Activated T-helper 1 cell treated with anti-CD3 and anti-CD28 coated beads, Interleukin-2, amount 50 U/mL, for 16 hours (primary cell): ENCODE measurements at places on chromosomes 2 and 18.

DNA sequence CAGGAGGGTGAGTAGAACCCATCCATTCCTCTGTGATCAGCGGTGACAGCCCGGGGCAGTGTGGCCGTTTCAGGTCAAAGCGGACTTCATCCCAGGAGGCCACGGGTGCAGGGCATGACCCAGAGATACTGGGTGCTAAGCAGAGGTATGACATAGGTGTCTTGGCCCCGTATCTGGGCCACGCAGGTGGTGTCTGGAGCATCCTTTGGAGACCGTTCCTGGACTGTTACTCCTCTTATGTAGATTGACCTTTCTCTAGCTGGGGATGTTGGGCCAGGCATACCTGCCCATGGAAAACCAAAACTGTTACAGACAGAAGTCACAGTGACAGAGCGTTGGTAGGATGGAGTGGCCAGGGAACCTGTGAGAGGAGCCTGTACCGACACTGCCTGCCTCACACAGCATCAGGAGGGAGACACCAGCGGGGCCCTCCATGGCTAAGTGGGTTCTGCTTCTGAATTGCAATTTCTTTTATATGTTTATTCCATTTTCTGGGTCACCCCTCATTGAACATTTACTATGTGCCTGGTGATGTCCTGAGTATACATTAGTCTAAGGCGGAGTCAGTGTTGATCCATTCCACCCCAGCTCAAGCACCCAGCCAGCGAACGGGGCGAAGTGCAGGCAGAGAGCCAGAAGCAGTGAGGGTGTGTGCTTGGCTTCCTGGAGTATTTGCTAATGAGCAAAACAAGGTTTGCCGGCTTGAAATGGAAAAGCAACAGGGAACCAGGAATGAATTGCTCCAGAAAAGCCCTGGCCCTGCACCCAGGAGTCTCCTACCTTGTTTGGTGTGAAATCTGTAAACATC is 141.7 kb downstream of the SH3RF3 start:
- DNase-seq = no peak

DNA sequence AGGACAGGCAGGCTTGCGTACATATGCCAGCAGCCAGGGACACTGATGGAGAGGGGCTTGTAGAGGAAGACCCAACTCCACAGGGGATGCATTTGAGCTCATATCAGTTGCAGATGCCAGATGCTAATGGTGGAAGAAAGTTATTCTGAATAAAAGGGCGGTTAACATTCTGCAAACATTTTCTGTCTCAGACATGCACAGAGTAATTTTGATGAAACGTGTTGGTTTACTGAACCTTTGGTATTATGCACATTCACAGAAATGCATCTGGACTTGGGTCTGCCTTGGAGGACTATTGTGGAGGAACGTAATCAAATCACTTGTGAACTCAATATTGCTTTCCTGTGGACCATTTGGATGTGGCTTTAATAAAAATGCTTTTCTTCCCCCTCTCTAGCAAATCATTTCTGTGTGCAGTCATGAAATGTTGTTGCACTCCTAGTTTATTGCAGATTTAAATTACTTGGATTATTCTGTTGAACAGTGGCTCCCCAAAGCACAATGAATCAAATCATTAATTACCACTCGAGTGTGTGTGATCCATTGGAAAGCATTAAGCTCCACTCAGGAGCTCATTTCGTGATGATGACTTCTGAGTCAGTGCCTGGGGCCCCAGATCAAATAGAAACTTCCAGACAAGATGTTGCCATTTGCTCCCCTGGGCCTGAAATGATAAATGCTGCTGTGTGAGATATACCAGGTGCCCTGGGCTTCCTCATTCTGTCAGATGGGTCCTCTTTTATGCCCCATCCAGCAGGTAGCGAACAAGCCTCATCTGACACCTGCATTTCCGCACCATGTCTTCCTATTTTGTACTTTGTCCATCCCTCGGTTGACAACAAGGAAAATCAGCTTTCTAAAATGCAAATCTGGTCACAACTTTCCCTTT is 697.0 kb upstream of the HS6ST1 start:
- no peak for DNase-seq

GRCh38 chr2:188902901-188903491 is 71.2 kb upstream of the COL3A1 start:
- no peak for DNase-seq

GRCh38 chr2:45622336-45623075 is 11.4 kb upstream of the SRBD1 start:
- no peak for DNase-seq

DNA sequence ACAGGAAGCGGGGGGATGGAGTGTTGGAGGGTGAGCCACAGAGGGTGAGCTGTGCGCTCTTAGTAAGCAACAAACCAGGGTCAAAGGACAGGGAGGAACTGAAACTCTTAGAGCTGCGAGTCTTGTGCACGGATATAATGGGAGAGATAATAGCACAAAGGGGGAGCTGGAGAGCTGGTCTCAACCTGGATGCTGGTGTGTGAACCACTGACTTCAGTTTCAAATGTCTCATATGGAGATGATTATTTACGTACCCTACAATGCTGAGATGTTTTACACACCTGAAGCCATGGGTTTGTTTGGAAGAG is 35.9 kb downstream of the PTGR3 start:
- no peak for DNase-seq

DNA sequence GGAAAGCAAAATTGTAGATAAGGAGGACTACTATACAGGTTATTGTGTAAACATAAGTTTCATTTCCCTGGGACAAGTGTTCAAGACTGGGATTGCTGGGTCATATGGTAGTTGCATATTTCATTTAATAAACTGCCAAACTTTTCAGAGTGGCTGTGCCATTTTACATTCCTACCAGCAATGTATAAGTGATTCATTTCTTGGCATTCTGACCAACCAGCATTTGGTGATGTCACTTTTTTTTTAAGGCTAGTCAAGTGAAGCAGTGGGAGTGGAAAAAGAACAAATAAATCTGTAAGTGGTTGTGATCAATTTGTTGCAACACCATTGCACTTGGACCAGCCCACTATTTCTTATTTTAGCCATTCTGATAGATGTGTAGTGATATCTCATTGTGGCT is 5.2 kb upstream of the CHCHD5 start:
- DNase-seq = no peak

GRCh38 chr2:229071292-229071976 is 199.7 kb downstream of the PID1 start:
- DNase-seq = no peak

GRCh38 chr2:5695654-5696403 is 3.6 kb downstream of the SOX11 start:
- DNase-seq = no peak

- DNase-seq = peak; percentile 21
Measured at GRCh38 chr2:12416600-12416999, 300.1 kb upstream of the TRIB2 start.

- no peak for DNase-seq
Measured at GRCh38 chr18:8706791-8707555, 1.6 kb downstream of the MTCL1 start.

DNA sequence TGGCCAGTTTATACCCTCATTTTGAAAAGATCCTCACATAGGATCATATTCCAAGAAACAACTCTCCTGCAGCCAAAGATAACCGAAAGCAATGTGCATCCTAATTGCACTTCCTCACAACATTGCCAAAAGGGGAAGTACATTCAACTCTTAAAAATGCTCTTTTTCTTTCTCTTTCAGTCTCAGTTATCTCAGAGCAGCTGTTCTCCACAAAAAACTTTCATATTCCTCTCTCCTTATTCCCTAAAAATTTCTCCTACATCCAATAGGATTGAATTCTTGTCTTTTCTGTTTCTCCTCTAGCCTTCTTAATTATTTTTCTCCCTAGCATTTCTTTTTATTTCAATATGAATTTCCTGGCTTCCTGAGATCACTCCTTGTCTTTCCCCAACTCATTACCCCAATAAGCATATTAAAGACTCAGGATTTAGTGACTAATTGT is 7.4 kb upstream of the VRK2 start:
- no peak for DNase-seq

- DNase-seq = no peak
Measured at GRCh38 chr2:28552045-28552823, 56.4 kb downstream of the PLB1 start.

DNA sequence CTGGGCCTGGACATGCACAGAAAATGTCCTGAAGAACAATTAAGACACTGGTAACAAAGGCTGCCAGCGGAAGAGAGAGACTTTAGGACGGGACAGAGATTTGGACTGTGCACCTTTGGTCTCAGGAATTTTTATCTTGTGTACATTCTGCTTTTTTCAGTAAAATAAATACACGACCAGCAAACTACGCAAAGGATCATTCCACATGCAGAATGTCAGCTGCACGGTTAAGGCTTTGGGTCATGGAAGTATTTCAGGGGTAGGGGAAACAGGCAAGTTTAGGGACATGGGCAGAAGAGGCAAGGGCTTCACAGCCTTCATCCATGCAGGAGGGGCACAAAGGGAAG is 11.5 kb downstream of the TMEM163 start:
- no peak for DNase-seq

GRCh38 chr2:176461098-176461808 is 192.0 kb downstream of the MTX2 start:
- DNase-seq = no peak

- no peak for DNase-seq
Measured at GRCh38 chr2:58928391-58928790, 687.3 kb upstream of the FANCL start.

DNA sequence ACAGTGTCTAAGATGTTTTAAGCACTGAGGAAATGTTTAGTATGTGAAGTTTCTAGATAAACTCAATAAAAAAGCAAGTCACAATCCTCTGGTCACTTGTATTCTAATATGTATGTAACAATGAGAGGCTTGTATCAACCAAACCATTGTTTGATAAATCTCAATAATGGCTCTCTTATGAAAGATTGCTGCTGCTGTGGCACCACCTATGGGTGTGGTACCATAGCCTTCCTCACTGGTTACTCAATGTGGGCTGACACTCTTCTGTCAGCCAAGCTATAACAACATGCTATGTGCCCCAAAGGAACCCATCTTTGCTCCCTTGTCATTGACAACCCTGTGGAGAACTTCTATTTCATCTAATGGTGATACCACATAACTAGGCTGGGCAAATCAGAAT is 12.6 kb upstream of the RAB1A start:
- DNase-seq = no peak

DNA sequence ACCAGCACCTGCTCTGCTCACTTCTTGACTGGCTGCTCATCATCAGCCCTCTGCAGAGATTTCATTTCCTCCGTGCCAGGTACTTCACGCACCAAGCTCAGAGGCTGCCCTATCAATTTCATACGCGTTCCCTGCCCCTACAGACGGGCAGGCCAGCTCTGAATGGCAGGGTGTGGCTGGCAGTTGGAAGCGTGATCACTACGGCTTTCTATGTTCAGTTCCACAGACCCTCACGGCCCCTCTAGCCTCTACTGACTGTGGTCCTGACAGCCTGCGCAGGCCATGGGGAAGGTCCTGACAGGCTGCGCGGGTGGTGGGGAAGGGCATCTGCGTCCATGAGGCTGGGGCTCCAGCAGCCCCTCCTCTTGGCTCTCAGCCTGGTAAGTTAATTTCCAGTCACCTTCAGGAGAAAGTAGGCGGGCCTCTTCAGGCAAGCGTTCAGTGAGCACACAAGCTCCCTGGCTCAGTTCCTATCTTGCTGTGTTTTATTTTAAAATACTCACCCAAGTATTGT is 154.8 kb downstream of the ZNF236 start:
- DNase-seq = no peak

GRCh38 chr18:57425096-57425495 is 10.1 kb upstream of the ONECUT2 start:
- DNase-seq = no peak

DNA sequence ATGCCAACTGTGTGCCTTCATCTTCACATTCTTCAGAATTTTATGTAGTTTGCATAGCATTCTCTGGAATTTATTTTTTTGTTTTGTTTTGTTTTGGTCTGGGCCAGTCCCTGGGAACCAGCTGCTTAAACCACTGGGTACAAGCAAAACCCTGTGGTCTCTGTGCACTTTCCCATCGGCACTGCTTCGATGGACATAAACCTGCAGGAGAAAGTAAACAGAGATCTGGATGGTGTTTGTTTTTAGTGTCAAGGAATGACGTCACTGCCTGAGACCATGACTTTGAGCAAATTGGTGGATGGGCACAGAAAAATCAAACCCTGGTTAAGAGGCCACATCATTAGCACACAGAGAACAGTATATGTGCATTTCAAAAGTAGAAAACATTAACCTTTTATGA is 64.7 kb upstream of the RASGRP3 start:
- no peak for DNase-seq
